Ascending aorta (tissue), 2 donors: ENCODE measurements at places on chromosomes 3 and 15. TPM values are rescaled to one million over a fixed set of nuclear protein-coding genes. Genes with fewer than 3 reads are reported as not detected.

The ADAMTS17 gene
- 2.8 TPM for total RNA-seq

The CRABP1 gene
- total RNA-seq: not detected

The MESP2 gene
- not detected for total RNA-seq

The CAND2 gene
- 14.4 TPM for total RNA-seq

The IL20RB gene
- total RNA-seq: not detected

The SOX14 gene
- not detected for total RNA-seq

The PAQR5 gene
- total RNA-seq: 1.1 TPM

The RHOV gene
- total RNA-seq: not detected

The NRROS gene
- 22.6 TPM for total RNA-seq

The PLCH1 gene
- total RNA-seq: not detected

The ZNF660 gene
- 0.43 TPM for total RNA-seq

The TERC gene
- 260 TPM for total RNA-seq

The WNT7A gene
- total RNA-seq: not detected

The PKM gene
- total RNA-seq: 313 TPM

The TUSC7 gene
- not detected for total RNA-seq

The RETNLB gene
- total RNA-seq: not detected

The CASR gene
- not detected for total RNA-seq

The WDR93 gene
- total RNA-seq: not detected

The HHATL gene
- total RNA-seq: not detected

The ANKRD34C gene
- not detected for total RNA-seq

The PRTG gene
- total RNA-seq: 0.21 TPM

The GOLGA8J gene
- 0.75 TPM for total RNA-seq

The ACP3 gene
- total RNA-seq: 0.43 TPM

The ENTPD3 gene
- total RNA-seq: 1.6 TPM

The EFCAB12 gene
- total RNA-seq: not detected

The ADGRG7 gene
- total RNA-seq: not detected

The FANCD2OS gene
- total RNA-seq: not detected

The SERPINI2 gene
- total RNA-seq: not detected

The ANKUB1 gene
- not detected for total RNA-seq

The STRC gene
- not detected for total RNA-seq

The ACKR2 gene
- 24.5 TPM for total RNA-seq
